ACHN (cell line): ENCODE measurements at places on chromosomes 2 and 18.

GRCh38 chr2:219506802-219507526 lies 7.3 kb upstream of the ASIC4 start:
- DNase-seq, result no peak

DNA sequence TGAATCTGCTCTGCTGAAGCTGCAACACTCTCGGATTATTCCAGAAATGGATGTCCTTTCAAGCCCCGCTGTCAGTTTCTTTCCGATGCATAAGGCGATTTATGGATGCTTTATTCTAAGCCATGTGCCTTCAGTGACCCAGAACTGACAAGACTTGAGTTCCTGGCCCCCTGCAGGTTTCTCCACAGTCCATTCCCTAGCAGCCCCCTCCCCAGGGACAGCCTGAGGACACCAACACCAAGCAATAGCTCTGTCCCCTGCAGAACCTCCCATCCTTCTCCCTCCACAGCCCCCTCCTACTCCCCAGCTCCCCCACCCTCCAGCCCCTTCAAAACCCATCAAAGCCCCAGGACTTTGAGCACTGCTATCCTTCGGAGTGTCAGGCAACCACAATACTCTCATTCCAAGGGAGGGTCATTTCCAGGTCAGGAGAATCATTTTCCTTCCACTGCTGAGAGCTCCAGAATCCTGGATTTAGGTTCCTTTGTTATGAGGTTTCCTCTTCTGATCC lies 24.6 kb upstream of the SPP2 start:
- peak; percentile 37 for DNase-seq

- DNase-seq, result no peak
Observed at GRCh38 chr2:217935235-217935879, 67.4 kb downstream of the TNS1 start.

DNA sequence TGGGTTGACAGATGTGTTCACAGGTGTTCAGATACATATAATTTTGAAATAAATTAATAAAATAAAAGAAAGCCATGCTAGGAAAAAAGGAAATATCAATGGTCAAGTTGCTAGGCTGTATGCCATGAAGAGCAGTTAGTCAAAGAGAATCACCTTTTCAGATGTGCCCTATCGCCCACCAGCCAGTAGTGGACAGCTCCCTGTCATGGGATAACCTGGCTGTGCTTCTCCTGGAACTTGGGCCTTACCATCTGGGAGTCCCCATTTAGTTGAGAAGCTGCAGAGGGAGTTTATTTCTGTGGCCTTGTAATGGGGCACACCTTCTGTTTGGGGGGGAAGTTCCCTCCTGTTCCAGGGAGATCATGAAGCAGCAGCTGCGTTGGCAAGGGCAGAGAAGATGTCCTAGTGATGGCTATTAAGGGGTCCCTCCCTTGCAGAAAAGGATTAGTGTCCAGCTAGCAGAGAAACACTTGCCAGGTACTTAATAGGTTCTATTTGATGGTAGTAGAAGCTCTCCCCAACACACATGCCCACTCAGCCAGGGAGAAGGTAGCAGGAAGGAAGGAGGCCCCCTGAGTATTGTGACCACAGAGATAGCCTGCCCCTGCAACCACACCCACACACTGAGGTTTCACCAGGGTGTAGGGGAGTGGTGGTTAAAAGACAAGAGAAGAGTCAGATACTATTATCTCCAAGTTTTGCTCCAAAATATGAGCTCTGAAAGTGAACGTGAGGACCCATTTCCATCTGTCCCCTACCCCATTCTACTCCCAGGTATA lies 117.7 kb downstream of the B3GNT2 start:
- no peak for DNase-seq

- DNase-seq, result no peak
Observed at GRCh38 chr2:157901325-157901724, 25.2 kb upstream of the ACVR1 start.

- DNase-seq, result no peak
Observed at GRCh38 chr2:133338224-133338623, 230.0 kb downstream of the NCKAP5 start.

- DNase-seq, result peak; percentile 47
Observed at GRCh38 chr2:37156071-37156856, 516 bp downstream of the EIF2AK2 start.

DNA sequence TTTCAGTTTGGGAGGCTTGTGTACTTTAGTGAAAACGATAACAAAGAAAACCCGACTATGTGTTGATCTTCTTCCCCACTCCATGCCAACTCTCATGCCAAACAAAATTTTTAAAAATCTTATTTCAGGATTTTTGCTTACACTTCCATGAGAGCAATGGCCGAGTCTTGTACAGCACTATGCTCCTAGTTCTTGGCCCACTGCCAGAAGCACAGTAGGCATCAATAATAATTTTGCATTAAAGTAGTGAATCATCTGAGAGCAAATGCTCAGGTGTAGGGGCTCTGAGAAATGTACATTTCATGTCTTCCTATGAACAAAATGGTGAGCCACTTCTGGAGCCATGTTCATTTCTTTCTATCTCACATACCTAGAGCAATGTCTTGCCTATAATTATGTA lies 62.2 kb downstream of the MAP3K19 start:
- no peak for DNase-seq

- DNase-seq, result no peak
Observed at GRCh38 chr2:149466635-149467034, 120.9 kb downstream of the MMADHC start.

- DNase-seq, result no peak
Observed at GRCh38 chr2:3432067-3432466, 52.6 kb downstream of the TRAPPC12 start.

GRCh38 chr2:236833501-236834073 lies 252.1 kb upstream of the COPS8 start:
- peak; percentile 19 for DNase-seq

DNA sequence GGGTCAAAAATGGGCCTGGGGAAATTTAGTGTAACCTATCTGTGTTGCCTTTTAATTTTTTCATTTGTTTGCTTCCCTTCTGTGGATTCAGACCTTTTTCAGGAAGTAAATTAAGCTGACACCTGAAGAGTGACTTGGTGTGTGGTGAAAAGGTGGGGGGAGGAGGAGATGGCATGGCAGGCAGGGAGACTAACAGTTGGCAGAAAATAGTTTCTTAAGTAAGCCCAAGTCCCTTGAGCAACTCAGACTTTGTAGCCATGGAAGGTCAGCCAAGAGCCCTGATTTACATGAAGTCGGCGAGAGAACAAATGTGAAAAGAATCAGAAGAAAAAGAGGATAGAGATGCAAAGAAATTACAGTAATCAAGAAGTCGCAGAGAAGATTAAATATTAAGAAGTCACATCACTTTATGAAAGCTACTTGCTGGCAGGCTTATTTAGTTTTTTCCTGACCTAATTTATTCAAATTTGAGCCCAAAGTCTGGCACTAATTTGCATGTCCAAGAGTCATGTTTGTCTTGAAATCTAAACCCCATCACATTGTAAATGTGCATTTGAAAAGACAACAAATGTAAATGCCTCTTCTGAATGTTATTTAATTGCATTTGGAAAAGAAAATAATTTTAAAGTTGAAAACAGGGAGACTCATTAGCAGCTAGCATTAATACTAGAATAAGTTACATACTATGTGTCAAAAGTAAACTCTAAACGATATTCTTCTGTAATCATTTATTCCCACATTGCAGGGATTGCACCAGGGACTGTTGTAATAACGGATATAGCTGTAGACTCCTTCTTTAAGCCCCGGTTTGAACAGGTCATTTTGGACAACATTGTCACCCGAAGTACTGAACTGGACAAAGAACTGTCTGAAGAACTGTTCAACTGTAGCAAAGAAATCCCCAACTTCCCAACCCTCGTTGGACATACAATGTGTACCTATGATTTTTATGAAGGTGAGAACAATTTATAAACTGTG lies 19.3 kb downstream of the UPP2 start:
- no peak for DNase-seq

DNA sequence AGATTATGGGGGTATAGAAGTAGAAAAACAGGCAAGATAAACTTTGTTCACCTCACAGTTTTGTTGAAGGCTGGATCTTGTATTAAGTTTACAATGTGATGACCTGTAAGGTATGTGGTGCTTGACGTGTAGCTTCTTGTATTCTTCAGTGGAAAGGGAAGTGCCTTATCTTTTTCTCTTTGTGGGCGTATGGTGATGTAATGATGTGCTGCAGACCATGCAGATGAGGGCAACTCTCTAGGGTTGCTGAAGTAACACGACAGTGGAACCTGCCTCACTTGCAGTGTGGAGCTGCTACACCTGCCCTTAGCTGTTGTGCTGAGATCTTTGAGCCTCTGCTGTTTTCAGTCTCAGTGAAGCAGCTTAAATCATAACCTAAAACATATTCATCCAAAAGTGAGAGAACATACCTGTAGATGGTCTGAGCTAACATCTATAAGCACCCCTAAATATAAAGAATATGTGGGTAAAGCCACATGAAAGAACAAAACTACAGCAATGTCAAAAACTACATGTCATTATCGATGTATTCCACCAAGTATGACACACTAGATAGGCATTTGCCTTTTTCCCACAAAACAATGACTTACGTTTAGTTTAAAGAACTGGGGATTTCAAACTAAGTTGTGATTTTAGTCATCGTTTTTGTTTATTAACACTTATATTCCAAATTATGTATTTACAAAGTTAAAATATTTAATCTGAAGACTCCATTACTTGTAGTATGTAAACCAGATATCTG lies 1144.1 kb downstream of the CNTNAP5 start:
- no peak for DNase-seq

GRCh38 chr18:54950221-54950620 lies 9.0 kb downstream of the CCDC68 start:
- no peak for DNase-seq

DNA sequence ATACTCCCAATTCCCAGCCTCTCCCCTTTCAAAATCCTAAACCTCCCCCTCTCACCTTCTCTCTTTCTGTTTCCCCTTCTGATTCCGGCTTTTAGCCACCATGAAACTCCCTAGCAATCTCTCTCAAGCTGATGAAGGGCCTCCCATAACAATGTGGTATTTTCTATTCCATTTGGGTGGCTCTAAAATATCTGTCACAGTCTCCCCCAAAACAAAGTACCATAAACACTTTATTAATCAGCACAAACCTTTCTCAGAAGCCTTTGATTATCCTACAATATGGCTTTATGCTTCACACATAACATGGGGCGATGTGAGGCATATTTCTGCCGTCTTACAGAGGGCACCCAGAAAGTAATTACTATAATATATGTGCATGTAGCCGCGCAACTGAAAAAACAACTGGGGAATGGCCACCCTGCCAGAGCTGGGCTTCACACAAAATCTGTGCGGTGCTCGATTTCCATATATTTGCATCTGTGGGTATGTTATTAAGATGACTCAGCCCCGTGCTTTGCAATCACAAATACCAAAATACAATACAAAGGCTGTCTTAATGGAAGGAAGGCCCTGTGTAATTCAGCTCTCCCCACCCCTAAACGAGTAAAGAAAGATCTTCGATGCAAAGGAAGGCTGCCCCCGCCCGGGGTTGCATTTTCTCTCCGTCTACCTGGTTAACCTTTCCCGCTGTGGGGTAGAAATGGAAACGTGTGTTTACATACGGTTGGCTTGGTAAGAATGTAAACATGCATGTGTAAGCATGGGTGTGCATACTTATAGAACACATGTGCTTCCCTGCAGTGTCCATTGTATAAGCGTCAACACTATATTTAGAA lies 81.4 kb downstream of the CELF4 start:
- DNase-seq, result no peak

GRCh38 chr2:100039291-100039980 lies 103.0 kb downstream of the AFF3 start:
- DNase-seq, result no peak

DNA sequence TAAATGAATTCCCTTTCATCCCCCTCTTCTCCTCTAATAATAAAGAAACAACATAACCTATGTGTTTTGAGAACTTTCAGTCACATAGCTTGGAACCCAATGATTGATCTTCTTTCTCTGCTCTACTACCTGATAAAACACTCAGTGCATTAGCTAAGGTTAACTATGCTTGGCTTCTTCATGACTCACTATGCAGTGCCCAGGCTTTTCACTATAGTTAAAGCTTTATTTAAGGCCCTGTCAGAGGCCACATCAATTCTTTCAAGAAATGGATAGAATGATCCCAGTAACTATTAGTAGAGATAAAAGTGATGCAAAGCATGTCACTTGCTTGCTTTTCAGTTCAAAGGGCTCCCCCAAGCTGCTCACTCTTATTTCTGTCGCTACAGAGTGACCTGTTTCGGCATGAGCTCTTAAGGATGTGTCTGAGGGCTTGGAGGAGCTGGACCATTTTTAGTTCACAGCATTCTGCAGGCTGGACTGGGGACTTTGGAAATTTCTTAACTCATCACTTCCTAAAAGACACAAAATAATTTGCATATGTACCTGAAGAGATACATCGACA lies 384.0 kb downstream of the LRRTM1 start:
- no peak for DNase-seq

GRCh38 chr2:182064019-182064778 lies 78.5 kb downstream of the PPP1R1C start:
- DNase-seq, result no peak
